ENCODE measurements at places on chromosomes 5 and 9. TPM values are rescaled to one million over a fixed set of nuclear protein-coding genes. Genes with fewer than 3 reads are reported as not detected.
A peak's percentile ranks its signal among the peaks of the same experiment; 100 is the strongest.

GRCh38 chr5:111779922-111780292, 22.9 kb upstream of the NREP start:
- DNase-seq = no peak

- no peak for DNase-seq
Observed at GRCh38 chr9:11973511-11973910, 719.7 kb upstream of the TYRP1 start.

- DNase-seq = no peak
Observed at GRCh38 chr5:95332158-95332557, 47.3 kb upstream of the MCTP1 start.

DNA sequence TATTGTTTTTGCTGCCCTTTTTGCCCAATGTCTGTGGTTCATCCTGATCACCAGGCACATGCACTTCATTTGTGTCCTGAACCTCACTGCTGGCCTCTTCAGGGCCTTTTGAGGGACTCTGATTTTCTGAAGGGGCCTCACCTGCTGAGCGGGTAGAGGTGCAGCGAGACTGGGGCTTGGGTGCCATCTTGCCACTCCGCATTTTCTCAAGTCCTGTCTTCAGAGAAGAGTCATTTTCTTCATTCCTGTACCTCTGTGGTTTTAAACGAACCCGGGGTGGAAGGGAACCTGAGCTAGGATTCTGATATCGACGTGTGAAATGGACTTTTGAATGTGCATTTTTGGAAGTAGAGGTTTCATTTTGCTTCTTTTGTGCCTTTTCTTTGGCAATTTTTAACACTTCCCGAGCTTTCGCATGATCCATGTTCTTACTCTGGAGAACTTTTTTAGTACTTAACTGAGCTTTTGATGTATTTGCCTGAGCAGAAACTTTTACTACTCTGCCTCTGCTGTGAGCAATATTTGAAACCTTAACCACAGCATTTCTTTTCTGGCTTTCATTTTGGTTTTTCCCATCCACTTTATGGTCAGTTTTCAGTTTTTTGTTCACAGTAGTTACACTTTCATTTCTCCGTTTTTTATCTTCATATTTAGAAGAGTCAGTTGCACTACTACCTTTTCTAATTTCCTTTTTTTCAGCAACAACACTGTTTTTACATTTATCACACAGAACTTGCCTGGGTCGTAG, 26.1 kb downstream of the PWWP2A start:
- DNase-seq = no peak

Gene HSPB3
- total RNA-seq = not detected

- no peak for DNase-seq
Observed at GRCh38 chr5:94691291-94691690, 72.8 kb downstream of the SLF1 start.

DNA sequence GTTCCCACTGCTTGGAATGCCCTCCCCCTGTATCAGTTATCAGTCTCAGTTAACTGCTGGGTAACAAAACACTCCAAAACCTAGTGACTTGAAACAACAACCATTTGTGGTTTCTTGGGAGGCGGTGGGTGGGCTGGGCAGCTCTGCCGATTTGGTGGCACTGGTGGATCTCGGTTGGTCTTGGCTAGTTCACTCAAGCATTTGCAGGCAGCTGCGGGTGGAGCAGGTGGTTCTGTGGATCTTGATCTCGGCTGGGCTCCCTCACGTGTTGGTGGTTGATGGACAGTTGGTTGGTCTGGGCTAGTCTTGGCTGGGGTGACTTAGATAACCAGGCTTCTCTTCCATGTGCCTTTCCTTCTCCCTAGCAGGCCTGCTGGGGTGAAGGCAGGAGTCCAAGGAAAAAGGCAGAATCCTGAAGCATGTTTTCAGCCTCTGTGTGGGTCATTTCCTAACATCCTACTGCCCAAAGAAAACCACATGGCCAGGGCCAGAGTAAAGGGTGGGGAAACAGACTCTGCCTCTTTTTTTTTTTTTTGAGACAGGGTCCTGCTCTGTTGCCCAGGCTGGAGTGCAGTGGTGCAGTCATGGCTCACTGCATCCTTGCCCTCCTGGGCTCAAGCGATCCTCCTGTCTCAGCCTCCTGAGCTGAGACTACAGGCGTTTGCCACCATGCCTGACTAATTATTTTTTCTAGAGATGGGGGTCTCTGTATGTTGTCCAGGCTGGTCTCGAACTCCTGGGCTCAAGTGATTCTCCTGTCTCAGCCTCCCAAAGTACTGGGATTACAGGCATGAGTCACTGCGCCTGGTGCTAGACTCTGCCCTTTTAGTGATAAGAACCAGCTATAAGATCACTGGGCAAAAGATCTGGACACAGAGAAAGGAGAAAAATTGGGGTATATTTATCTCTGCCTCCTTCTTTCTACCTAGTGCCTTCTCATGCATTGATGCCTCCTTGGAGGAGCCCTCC, 183.7 kb downstream of the RGS3 start:
- no peak for DNase-seq

Gene DIRAS2
- total RNA-seq = not detected

DNA sequence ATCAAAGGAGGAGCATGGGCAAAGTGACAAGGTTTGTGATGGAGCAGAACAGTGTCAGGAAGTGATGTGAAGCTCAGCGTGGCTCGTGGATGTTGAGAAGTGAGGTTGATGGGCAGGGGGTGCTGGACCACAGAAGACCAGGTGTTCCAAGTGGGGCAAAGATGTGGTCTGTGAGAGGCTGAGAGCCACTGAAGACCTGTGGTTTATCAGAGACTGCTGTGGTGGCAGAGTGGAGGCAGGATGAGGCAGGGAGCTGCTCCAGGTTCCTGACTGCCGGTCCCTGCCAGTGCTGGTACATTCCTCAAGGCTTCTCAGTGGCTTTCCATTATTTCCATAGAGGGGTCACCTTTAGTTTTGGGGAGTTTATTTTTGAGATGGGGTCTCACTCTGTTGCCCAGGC, 19.1 kb downstream of the PALM2AKAP2 start:
- DNase-seq = no peak

DNA sequence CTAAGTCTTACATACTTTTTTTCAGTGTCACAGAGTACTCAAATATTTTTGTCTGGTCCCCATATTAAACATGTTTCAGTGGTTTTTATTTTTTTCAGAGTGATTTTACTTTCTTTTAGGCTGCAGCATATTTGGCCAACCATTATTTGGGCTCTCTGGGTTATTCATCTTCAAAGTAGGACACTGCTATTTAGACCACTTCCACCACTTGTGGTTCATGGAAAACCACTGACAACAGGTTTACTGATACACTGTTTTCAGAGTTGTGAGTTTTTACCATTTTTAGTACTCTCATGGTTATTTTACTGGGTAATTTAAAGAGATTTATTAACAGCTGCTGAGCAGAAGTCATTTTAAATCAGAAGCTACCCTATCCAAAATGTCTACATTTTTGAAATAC, 437.6 kb downstream of the KIAA0825 start:
- DNase-seq = no peak

DNA sequence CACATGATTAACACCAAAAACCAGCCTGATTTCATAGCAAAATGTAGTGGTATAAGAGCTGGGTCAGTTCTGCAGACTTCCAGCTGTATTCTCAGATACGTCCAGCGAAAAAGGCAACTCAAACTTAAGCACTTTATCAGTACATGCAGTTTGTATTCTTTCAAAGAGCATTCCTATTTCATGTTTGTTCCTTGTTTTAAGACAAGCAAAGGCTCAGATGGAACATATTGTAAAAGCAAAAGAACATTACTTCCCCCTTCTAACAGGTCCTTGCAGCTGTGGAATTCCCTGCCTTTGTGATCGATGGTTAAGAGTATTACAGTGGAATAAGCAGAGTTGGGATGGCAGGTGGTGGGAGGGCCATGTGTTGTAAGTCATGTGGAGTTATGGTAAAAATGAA, 86.3 kb upstream of the GRHPR start:
- DNase-seq = peak; percentile 67

DNA sequence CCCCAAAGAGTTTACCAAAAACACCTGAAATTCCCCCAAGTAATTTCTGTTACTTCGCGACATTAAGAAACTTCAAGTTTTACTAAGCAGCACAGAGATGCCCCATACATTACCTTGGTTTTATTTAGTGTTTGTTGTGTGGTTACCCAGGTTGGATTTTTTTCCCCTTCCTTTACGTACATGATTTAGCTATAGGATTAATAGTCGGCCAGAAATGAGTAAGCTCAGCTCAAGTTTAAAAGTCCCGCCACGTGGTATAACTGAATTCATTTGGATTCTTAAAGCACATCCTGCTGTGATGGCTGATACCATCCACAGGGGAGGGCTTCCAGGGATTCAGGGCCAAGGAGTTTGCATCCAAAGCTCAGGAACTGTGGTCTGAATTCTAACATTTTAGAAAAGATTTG, 75.9 kb downstream of the DAP start:
- no peak for DNase-seq

GRCh38 chr5:160665460-160665859, 186.6 kb downstream of the ATP10B start:
- peak; percentile 61 for DNase-seq

- DNase-seq = no peak
Observed at GRCh38 chr9:28031521-28032267, 458.4 kb upstream of the C9orf72 start.

GRCh38 chr9:72203205-72203803, 54.1 kb downstream of the GDA start:
- peak; percentile 64 for DNase-seq
